Stomach (tissue), 19 donors: ENCODE measurements at places on chromosomes 7 and 10.

GRCh38 chr10:50431791-50432190 lies 180.5 kb upstream of the ASAH2 start:
- DNase-seq = no peak

DNA sequence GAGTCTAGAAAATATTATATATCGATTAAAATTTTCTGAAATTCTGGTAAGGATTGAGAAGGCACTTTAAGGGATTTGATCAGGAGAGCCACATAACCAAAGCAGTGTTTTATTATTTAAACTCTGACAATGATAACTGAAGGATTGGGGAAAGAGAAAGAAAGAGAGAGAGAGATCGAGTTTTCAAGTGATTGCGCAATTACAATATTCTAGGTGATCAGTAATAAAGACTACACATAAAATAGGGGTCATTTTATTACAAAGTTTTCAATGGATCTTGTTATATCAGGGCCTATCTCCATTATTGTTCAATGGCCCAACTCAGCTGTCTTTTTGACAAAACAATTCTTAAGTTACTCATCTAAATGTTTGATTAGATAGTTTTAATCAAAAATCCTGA lies 541.5 kb upstream of the ZWINT start:
- DNase-seq = no peak

DNA sequence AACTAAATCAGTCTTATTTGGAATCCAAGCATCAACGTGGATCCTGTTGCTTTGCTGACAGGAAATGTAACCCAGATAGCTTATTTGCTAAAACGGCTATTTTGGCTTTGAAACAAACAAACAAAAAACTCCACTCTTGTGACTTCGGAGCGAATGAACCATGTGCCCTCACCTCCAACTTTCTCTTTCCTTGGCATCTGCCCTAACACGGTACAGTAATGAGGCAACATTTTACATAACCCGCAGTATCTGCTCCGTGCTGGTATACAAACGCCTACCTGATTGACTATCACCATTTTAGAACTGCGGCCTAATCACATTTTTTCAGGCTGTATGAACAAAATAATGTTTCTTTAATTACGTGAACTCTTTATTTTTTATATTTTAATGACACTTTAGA lies 37.5 kb upstream of the ARID5B start:
- no peak for DNase-seq

- no peak for DNase-seq
Observed at GRCh38 chr10:132129431-132129830, 57.3 kb upstream of the DPYSL4 start.

GRCh38 chr7:132290021-132290420 lies 286.2 kb downstream of the PLXNA4 start:
- no peak for DNase-seq

- no peak for DNase-seq
Observed at GRCh38 chr7:24141874-24142509, 142.0 kb upstream of the NPY start.

- no peak for DNase-seq
Observed at GRCh38 chr7:28483112-28483511, 70.8 kb downstream of the CREB5 start.

GRCh38 chr10:3975016-3975415 lies 190.0 kb upstream of the KLF6 start:
- DNase-seq = no peak

DNA sequence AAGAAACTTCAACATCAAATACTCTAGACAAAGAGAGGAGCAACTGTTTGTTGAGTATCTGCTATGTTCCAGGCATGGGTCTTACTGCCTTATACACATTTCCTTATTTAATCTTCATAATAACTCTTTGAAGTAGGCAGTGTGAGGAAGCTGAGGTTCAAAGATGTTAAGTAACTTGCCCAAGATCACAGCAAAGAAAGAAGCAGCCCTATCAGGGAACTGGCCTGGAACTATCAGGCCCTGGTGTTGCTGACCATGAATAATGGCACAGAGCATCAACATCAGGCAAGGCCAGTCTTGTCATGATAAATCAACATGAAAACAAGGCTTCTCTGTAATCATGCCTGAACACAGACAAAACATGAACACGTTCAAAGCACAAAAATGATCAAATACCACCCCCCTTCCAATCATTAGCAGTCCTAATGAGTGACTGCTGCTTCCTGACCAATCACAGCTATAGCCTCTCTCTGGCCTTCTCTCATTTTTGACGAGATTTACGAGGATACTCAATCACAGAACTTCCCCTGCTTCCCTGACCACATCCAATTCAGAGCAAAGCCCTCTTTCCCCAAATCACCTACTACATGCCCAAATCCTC lies 2.3 kb downstream of the GSDME start:
- DNase-seq = no peak
